Hippocampal formation (tissue), 2 donors: ENCODE measurements at places on chromosomes 1 and 21.
A peak's percentile ranks its signal among the peaks of the same experiment; 100 is the strongest.

DNA sequence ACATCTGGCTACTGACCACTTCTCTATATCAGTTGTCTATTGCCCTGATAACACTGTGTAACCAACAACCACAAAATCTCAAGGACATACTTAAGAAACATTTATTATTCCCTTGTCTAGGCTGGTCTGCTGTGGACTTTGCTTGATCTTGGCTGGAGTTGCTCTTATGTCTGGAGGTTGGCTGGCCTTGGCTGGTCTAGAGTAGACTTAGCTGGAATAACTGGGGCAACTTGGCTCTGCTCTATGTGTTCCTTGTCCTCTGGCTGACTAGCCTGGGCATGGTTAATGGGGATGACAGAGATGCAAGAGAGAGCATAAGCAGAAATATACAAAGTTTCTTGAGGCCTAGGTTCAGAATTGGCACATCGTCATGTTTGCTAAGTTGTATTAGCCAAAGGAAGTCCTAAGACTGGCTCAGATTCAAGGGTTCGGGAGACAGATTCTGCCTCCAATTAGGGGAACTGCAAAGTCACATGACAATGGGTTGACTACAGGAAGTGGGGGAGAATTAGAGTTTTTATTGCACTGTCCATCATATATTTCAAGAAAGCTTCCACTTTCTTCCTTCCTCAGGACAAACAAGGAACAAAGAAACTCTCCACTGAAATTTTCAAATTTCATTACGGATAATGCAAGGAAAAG is 61.4 kb upstream of the HMCN1 start:
- DNase-seq: no peak

DNA sequence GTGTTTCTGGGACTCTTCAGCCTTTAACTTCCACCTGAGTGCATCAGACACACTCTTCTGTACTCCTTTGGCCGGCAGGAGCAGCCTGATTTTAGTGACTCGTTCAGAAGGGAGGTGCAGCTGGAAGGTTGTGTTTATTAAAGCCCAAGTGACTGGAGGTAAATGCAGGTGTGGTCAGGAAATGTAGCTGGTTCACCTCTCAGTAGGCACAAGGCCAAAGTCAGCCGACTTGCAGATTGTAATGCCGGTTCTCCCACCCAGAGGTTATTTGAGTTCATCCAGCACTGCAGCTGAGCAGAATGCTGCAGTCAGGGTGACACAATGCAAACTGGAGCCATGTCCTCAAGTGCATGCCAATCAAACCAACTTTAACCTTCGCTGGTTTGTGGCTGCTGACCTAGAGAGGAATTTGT is 91.5 kb downstream of the SPATA46 start:
- no peak for DNase-seq

DNA sequence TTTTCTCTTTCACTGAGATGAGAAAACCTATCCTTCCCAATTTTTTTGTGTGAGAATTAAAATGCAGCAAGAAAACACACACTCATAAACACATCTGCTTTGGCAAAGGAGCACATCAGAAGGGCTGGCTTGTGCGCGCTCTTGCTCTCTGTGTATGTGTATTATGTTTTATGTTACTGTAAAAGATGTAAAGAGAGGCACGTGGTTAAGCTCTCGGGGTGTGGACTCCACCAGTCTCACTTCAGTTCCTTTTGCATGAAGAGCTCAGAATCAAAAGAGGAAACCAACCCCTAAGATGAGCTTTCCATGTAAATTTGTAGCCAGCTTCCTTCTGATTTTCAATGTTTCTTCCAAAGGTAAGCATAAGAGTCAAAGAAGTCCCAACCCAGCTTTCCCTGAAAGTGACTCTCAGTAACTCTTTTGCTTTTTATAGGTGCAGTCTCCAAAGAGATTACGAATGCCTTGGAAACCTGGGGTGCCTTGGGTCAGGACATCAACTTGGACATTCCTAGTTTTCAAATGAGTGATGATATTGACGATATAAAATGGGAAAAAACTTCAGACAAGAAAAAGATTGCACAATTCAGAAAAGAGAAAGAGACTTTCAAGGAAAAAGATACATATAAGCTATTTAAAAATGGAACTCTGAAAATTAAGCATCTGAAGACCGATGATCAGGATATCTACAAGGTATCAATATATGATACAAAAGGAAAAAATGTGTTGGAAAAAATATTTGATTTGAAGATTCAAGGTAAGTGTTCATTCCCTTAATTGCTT is at the start of gene CD2:
CD2 (plus strand) TSS at position 233 of the 780 bp plus-strand sequence; CDS start at position 296, 63 bp downstream.
- no peak for DNase-seq

DNA sequence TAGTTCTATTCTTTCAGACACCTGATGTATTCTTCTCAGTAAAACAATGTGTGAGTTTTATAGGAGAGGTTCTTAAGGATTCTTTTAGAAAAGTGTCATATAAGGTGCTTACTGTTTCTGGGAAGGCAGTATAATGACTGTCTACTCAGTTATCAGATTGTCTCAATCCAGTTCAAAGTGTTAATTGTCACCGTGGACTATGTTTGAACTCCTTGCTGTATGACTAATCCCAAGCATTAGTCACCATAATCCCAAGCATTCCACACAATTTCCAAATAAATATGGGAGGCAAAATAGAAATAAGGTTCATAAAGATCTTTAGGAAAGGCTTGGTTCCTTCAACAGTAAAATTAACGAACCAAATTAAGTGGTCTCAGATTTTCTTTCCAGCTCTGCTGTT is 342.1 kb upstream of the NR5A2 start:
- DNase-seq: no peak

- DNase-seq: no peak
Observed at GRCh38 chr21:25776440-25776839, 41.7 kb downstream of the GABPA start.

GRCh38 chr1:114756009-114756892 is 1.5 kb downstream of the CSDE1 start:
- DNase-seq: no peak

DNA sequence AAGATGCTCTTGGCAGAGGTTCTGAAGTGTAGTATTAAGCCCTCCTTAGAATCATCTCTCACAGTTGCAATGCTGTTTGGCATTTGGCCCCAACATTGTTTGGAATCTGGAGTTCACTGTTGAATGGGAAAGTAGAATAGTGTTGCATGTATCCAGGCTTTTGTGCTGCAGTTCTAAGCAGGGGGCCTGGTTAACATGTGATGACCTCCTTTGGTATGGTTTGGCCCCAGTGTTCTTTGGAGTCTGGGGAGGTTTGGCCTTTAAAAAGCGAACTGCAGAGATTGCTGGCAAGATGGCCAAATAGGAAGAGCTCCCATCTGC is 61.8 kb upstream of the PLD5 start:
- DNase-seq: no peak

DNA sequence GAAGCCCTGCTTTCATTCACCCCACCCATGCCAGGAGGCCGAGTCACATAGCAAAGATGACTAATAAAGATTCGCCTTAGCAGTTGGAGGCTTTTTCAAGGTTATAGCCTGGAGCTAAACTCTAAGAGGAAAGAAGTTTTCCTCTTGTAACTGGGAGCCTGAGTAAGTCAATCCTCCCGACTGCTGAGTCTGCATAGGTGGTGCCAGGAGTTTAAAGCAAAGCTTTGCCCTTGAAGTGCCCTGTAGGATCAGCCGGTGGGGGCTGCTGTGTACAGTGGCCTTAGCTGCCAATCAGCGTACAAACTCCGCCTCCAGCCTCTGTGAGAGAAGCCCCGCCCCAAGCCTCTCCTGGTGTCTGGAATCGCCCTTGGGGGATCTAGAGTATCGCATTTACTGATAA is 147.5 kb upstream of the SPATA6 start:
- DNase-seq: no peak

DNA sequence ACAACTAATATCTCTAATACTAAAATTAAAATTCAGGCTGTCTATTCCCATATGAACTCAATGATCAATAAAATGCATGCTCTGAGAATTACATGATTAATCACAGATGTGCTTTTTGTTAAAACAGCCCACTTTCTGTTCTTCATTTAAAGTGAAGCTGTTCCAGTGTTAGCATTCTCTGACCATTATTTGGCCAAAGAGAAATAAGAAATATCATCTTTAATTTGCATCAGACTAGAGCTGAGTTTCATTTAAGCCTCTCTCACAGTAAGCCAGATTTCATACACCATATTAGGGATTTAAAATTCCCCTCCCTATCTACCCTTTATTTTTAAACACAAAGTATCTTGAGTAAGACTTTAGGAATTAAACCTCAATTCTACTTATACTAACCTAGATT is 261.6 kb downstream of the TPR start:
- DNase-seq: no peak

- no peak for DNase-seq
Observed at GRCh38 chr1:33445108-33445507, 14.2 kb upstream of the PHC2 start.

DNA sequence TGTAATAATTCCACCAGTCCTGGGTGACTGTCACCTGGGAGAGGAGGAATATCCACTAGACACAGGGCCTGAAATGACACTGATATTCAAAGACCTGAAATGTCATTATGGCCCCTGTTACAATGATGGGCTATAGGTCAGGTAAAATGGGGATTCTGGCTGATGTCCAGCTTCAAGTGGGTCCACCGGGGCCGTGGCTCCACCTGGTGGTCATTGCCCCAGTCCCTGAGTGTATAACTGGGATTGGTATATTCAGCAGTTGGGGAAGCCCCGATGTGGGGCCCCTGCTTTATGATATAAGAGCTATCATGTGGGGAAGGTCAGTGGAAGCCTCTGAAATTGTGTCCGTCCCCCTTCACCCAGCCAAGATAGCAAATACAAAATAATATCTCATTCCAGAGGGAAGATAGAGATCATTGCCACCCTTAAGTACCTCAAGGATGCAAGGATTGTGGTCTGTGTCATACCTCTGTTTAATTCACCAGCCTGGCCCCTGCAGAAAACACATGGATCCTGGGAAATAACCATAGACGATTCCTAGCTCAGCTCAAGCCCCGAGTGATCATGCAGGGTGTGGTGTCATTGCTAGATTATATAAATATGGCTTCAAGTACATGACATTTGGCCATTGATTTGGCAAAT is 19.4 kb downstream of the PLEKHO1 start:
- DNase-seq: peak; percentile 24

DNA sequence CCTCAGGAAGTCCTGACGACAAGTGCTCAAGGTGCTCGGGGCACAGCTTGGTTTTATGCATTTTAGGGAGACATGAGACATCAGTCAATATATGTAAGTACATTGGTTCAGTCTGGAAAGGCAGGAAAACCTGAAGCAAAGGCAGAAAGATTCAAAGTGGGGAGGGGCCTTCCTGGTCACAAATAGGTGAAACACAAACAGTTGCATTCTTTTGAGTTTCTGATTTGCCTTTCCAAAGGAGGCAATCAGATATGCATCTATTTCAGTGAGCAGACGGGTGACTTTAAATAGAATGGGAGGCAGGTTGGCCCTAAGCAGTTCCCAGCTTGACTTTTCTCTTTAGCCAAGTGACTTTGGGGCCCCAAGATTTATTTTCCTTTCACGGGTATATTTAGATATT is 8.9 kb upstream of the RNF187 start:
- no peak for DNase-seq

- no peak for DNase-seq
Observed at GRCh38 chr1:201791779-201792173, 37.2 kb upstream of the IPO9 start.

DNA sequence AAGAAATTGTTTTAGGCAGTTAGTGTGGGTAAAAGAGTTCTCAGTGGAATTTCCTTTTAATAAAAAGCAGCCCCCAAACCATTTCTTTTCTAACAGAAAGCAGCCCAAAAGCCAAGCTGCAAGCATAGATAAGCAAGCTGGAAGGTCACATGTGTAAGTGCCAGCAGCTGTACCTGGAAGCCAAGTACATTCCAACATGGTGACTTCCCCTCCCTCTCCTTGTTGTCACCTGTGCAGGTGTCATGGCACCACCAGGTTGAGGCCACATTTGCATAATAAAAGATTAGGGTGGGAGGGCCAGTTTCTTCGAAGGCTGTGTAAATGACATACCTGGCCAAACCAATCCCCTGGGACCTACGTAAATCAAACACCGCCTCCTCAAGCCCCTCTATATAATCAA is 240.3 kb upstream of the RAB4A start:
- DNase-seq: no peak

DNA sequence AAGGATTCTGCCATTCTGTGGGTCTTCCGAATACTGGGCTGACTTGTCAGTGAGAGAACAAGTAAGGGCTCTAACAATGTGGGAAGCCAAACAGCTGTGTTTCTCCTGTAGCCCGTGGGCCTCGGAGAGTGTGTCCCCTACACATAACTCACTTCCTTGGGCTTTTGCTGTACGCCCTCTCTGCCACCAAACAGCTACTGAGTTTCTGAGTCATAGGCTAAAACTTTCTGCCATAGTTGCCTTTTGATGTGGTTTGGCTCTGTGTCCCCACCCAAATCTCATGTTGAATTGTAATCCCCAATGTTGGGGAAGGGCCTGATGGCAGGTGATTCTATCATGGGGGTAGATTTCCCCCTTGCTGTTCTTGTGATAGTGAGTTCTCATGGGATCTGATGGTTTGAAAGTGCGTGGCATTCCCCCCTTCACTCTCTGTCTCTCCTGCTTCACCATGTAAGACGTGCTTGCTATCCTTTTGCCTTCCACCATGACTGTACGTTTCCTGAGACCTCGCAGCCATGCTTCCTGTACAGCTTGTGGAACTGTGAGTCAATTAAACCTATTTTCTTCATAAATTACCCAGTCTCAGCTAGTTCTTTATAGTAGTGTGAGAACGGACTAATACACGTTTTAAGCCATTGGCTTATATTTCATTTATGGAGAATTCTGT is 194.8 kb upstream of the HMCN1 start:
- no peak for DNase-seq

GRCh38 chr1:46613661-46614603 is 2.7 kb downstream of the MOB3C start:
- peak; percentile 45 for DNase-seq

GRCh38 chr1:70764747-70765146 is 282.9 kb downstream of the PTGER3 start:
- no peak for DNase-seq

DNA sequence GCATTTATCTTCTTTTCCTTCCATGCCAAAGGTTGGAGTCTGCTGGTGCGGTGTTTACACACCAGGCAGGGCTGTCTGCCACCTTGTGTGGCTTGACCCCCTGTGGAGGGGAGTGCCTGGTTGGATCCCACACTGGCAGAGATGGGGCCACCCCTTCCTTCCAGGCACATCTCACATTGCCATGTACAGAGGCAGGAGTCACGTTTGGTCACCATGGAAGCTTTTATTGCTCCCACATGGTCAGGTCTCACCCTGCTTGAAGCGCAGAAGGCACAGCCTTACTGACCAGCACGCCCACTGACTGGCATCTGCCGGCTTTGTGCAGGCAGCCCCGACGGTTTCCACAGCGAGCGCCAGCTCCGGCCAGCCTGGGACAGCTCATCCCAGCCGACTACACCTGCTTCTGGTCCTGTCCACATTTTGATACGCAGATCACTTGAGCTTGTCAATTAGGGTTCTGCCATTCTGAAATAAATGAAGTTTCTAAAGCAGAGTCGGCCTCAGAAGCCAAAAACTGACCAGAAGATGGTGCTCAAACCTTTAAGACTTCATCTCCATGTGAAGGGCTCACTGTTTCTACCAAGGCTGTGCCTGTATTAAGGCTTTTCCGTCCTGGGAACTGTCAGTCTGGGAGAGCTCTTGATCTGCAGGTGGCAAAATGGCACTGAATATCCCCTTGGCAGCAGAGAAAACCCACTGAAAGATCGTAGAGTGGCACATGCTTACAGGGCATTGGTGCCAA is 35.6 kb upstream of the EPHA8 start:
- DNase-seq: no peak

- DNase-seq: no peak
Observed at GRCh38 chr1:200909757-200910239, 15.1 kb downstream of the INAVA start.
